Type B pancreatic cell (in vitro differentiated cells): ENCODE measurements at places on chromosomes 16 and 17. TPM values are rescaled to one million over a fixed set of nuclear protein-coding genes. Genes with fewer than 3 reads are reported as not detected.
A peak's percentile ranks its signal among the peaks of the same experiment; 100 is the strongest.

GRCh38 chr16:30382111-30382881 lies at the start of gene SEPTIN1:
Gene SEPTIN1, minus strand, starts transcription at chr16:30382561. Its CDS starts 19 bp downstream, at chr16:30382542.
- DNase-seq, result no peak

DNA sequence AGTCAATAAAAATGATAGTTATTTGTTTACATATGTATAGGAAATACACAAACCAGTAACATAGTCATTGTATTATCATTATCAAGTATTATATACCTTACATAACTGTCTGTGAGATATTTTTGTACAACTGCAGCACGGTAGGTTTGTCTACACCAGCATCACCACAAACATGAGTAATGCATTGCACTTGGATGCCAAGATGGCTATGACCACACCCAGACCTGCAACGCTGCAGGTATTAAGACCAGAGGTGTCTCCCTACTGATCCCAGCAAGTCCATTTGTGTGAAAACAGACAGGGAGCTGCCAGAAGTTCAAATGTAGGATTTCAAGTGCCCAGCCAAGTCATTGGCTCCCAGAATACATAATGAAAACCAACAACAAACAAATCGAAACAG lies 34.2 kb upstream of the NOS2 start:
- no peak for DNase-seq

GRCh38 chr17:35167666-35168065 lies 20.0 kb downstream of the UNC45B start:
- DNase-seq, result no peak

- DNase-seq, result no peak
Measured at GRCh38 chr17:64455993-64456885, 7.3 kb downstream of the MILR1 start.

- DNase-seq, result no peak
Measured at GRCh38 chr16:28918698-28919097, 6.3 kb downstream of the RABEP2 start.

DNA sequence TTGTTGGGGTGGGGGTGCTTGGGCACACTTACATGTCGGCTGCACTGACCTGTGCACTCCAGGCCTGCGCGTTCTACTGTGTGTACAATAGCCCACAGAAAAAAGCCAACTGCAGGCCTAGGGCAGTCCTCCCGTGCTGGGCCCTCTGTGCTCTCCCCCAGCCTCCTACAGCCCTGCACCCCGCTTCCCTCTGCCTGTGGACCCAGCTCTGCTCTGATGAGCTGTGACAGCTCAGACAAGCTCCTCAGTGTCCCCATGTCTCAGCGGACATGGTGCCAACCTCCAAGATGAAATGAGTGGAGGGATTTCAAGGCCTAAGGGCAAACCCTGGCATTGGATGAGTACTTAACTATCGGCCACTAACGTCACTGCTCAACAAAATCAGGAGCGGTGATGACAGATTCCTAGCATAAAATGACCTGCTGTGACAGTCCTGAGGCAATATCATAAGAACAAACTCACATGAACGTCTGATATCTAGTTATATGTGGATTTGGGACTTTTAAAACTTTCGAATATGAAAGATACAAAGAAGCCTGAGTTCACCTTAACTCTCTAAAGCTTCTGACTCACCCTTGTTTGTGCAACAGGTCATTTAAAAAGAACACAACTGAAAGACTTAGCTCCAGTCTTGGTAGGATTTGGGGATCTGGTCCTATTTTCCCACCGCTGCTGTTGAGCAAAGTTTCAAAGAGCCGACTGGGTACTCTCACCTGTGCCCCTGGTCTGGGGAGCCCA lies 34.7 kb downstream of the CCDC57 start:
- DNase-seq, result no peak

- DNase-seq, result no peak
Measured at GRCh38 chr17:41777574-41778188, 8.8 kb downstream of the JUP start.

DNA sequence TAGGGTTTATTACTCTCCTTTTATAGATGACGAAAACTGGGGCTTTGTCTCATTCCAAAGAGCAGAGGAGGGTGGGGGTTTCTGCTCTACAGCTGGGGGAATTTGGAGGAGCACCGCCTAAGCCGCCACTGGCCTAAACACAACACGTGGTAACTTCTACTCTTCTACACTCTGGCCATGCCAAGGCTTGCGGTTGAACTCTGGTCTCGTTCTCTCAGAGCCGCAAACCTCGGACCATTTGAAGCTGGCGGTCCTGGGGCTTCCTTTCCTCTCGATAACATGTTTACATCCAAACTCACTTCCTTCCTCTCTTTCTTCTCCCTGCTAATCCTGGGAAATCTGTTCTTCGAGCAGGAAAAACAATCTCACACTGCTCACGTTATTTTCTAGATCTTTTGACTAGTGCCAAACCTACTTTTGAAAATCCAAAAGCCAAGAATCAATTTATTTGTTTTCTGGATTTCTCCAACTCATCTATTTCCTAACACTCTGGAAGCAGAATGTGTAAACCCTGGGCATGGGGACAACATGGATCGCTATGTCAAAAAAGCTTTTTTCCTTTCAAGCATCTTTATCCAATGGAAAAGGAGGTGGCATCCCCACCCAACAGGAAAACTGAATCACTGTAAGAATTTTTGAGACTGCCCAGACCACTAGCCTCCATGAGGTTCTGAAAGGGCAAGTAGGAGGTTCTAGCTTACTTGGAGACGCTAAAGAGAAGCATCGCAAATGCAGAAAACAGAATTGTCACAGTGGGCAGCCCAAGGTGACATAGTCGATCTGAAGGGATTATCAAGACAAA lies 13.6 kb upstream of the EEF2K start:
- no peak for DNase-seq

DNA sequence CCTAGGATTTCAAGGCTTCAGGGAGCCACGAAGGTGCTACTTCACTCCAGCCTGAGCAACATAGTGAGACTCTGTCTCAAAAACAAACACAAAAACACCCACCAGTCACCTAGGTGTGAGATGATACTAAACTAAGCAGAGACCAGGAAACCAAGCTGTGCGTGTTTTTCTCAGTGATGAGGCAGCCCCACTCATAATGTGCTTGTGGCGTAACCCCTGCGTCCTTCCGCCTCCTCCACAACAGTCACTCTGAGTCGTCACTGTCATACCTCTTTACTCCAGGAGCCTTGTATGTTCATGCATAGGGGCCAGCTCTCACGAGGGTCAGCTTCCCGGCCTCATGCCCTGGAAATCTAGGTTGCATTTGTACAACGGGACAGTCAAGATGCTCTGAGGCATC lies 31.1 kb upstream of the SLC47A1 start:
- no peak for DNase-seq

DNA sequence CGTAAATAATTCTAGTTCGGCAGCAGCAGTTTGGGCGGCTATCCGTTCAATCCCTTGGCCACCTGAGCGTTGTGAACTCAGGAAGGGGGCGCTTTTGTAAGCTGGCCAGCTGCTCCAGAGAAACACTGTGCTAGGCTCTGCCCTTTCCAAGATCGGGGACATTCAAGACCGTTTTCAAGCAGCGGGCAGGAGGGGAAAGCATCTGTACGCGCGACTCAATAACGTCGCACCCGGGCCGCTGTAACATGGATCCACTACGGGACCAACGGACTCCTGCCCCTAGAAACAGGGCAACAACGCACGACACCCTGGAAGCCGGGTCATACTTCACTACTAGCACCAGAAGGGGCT lies 463 bp downstream of the TOP2A start:
- DNase-seq, result no peak

GRCh38 chr17:75142236-75142971 lies 10.9 kb upstream of the NT5C start:
- DNase-seq, result no peak

DNA sequence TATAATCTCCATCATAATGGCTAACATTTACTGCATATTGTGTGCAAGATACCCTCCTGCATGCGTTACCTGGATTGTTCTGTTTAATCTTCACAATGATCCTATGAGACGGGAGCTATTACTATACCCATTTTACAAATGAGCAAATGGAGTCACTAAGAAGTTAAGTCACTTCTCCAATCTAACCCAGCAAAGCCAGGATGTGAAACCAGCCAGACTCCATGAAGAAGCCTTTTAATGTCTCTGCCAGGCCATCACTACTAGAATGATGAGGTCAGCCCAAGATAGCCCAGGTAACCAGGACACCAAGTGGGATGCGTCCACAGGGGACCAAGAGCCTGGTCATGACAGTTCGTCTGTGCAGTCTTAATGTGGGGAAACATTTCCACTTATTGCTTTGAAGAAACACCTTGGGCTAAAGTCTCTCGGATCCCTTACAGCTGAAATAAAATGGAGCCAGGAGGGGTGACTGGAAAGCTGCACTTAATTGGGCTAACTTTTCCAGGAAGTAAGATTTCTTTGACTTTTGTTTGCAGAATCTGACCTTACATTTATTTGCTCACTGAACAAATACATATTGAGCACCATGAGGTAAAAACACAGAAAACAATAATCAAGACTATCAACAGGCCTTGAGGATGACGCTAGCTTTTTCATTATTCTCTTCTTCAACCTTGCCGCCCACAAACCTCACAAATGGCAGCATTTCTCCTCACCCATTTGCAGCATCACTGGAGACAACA lies 926 bp upstream of the SHCBP1 start:
- DNase-seq, result no peak

DNA sequence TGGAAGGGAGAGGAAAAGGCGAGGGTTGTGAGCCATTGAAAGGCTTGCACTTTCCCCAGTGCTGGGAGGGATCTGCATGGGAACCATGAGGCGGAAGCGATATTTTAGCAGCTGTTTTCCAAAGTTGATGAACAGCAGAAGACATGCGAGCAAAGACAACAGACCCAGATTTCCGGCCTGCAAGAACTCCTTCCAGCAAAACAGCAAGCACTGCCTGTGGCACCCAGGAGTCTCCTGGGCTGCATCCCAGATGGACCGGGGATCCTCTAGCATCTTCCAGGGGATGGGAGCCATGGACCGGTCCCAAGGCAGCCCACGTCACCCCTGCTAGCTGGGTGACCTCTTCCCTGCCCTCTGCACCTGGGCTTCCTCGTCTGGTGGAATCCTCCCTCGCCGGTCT lies 162.8 kb downstream of the IRF8 start:
- DNase-seq, result no peak

GRCh38 chr17:17523731-17524490 lies 27.7 kb upstream of the RASD1 start:
- no peak for DNase-seq

DNA sequence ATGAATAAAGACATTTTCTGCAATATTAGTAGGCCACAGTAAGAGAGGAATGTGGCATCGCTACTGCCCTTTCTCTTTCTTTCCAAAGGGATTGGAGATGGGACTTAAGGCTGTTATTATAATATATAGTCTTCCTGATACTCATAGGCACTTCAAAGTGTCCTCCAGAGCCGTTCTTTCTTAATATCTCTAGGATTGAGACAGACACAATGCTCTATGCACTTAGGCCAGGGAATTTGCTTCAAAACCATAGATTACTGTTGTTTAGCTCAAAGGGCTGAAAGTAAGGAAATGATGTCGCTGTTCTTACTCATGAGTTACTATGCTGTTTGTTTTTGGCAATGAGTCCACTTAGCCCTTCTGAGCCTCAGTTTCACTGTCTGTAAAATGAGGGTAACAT lies 590.5 kb downstream of the CDH11 start:
- no peak for DNase-seq

GRCh38 chr17:77654850-77655249 lies 303.7 kb upstream of the TNRC6C start:
- no peak for DNase-seq

- no peak for DNase-seq
Measured at GRCh38 chr17:2635675-2636074, 42.2 kb downstream of the PAFAH1B1 start.

DNA sequence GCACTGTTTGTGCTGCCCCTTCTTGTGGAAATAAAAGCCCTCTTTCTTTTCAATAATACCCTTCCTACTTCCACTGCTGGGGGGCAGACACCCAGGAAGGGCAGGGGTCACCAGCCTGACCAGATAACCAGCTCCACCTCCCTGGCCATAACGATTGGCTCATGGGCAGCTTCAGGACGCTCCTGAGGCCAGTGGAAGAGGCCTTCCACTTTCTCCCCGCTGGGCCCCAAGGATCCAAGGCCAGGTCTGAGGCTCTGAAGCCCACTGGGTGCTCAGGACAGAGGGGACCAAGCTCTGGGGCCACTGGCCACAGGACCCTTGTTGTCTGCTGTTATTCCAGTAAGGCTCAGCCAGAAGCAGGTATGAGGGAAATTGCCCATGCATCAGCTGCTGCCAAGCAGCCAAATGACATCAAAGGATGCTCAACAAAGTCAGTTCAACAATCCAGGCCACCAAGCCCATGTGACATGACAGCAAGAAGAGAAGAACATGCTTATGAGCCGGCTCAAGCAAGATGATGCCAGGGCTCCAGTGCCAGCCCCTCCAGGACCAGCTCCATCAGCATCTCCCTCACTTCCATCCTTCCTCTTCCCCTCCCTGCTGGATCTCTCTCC lies 238.8 kb downstream of the ZNF423 start:
- peak; percentile 51 for DNase-seq

GRCh38 chr16:11004973-11005610 lies 60.7 kb downstream of the CLEC16A start:
- no peak for DNase-seq

DNA sequence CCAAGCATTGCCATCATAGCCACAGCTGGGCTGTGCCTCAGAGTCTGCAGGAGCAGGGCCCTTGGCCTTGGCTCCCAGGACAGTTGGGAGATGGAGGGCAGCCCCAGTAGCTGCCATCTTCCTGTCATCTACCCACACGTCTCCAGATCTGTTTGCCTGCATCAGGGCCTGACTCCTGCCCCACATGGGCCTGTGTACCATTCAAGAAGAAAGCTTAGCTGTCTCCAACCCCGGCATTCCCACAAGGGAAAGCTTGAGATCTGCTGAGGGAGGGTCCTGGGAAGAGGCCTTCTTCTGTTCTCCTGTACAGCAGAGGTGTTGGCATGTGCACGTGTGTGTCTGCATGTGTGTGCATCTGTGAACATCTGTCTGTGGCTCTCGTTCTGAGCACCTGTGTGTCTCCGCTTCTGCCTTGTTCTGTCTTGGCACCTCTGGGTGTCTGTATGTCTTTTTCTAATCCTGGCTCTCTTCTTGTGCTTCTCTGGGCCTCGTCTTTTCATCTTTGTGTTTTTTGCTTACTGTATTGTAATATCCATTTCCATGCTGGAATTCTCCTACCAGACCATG lies 122.2 kb downstream of the MRM1 start:
- no peak for DNase-seq

GRCh38 chr17:70646673-70647072 lies 477.3 kb downstream of the KCNJ2 start:
- DNase-seq, result no peak

CCDC144A gene
- 0.50 and 0.60 TPM in 2 replicates for total RNA-seq

OMG gene
- total RNA-seq, result not detected in 2 replicates

TOX3 gene
- total RNA-seq, result 14.7 and 18.4 TPM in 2 replicates

MT1F gene
- 5.9 and 6.5 TPM in 2 replicates for total RNA-seq

FCSK gene
- total RNA-seq, result 19.5 and 23.9 TPM in 2 replicates

KRTAP4-5 gene
- total RNA-seq, result not detected in 2 replicates

CCL4 gene
- 0.57 TPM in 1 of 2 replicates, not detected in the other for total RNA-seq

EVPL gene
- total RNA-seq, result 31.9 and 116 TPM in 2 replicates

TRPV2 gene
- 0.52 and 1.7 TPM in 2 replicates for total RNA-seq

HS3ST4 gene
- 3.6 TPM in 2 replicates for total RNA-seq

MYH11 gene
- total RNA-seq, result 0.43 TPM in 1 of 2 replicates, not detected in the other

NEK8 gene
- total RNA-seq, result 8.7 and 9.5 TPM in 2 replicates

KRT40 gene
- 2.3 and 5.5 TPM in 2 replicates for total RNA-seq
